ENCODE measurements at places on chromosomes 13 and 19.

GRCh38 chr13:29434217-29434945 is 161.1 kb downstream of the SLC7A1 start:
- H3K36me3 ChIP-seq: no peaks in the 10 kb centered on the region
- H3K4me3 ChIP-seq: no peak overlapping the region
- H3K4me1 ChIP-seq: peaks cover 6% of the 10 kb centered on the region
- DNase-seq: no peak

DNA sequence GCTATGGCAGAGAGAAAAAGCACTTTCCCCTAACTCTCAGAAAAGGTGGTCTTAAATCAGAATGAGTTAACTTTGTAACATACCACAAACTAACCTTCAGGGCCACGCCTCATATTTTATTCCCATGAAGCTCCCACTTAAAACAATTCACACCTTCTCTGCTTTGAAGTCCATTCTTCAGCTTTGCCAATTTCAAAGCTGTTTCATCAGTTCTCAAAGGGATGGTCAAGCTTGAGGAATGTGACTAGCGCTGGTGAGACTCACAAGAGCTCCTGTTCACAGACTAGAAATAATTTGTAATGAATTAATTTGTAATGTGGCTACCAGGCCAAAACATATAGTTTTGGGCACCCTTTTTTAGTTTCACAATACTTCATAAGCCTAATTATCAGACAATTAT is 68.2 kb downstream of the STK24 start:
- H3K27me3 ChIP-seq: no peaks in the 10 kb centered on the region
- peaks cover 55% of the 10 kb centered on the region for H3K4me1 ChIP-seq
- DNase-seq: no peak
- no peak overlapping the region for H3K4me3 ChIP-seq
- no peak overlapping the region for H3K27ac ChIP-seq

DNA sequence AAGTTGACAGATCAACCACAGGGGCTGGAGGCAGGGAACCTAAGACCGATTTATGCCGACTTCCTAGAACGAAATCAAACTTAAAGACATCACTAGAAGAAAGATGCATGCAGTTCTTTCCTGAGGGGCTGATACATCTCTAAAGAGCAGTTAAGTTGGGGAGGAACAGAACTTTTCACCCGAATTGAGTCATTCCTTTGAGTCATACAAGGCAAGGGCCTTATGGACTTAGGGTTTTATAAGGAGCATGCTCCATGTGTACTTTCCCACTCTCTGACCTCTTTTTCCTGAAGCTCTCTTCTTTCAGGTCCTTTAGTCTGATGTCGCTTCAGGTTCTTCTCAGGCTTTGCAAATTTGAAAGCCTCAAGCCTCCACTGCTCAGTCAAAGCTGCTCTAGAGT is 7.9 kb upstream of the FBXL3 start:
- H3K27me3 ChIP-seq: peaks cover under 1% of the 10 kb centered on the region
- no peak for DNase-seq
- H3K27ac ChIP-seq: no peak overlapping the region
- peaks cover 1% of the 10 kb centered on the region for H3K36me3 ChIP-seq
- no peak overlapping the region for H3K4me3 ChIP-seq

- H3K4me1 ChIP-seq: peaks cover 8% of the 10 kb centered on the region
- peak overlapping the region; percentile 43 for H3K27ac ChIP-seq
- H3K27me3 ChIP-seq: no peaks in the 10 kb centered on the region
These were observed 78.3 kb downstream of the TSC22D1 start for GRCh38 chr13:44497801-44498200.

- H3K4me3 ChIP-seq: no peak overlapping the region
- H3K27ac ChIP-seq: no peak overlapping the region
- peaks cover 2% of the 10 kb centered on the region for H3K4me1 ChIP-seq
- no peaks in the 10 kb centered on the region for H3K36me3 ChIP-seq
These were observed 67.4 kb upstream of the UBAC2 start for GRCh38 chr13:99133230-99133629.

- peaks cover 78% of the 10 kb centered on the region for H3K27me3 ChIP-seq
- no peaks in the 10 kb centered on the region for H3K36me3 ChIP-seq
- H3K4me3 ChIP-seq: no peak overlapping the region
- H3K4me1 ChIP-seq: peaks cover 10% of the 10 kb centered on the region
These were observed 2.6 kb upstream of the CACNG7 start for GRCh38 chr19:53906211-53907192.

DNA sequence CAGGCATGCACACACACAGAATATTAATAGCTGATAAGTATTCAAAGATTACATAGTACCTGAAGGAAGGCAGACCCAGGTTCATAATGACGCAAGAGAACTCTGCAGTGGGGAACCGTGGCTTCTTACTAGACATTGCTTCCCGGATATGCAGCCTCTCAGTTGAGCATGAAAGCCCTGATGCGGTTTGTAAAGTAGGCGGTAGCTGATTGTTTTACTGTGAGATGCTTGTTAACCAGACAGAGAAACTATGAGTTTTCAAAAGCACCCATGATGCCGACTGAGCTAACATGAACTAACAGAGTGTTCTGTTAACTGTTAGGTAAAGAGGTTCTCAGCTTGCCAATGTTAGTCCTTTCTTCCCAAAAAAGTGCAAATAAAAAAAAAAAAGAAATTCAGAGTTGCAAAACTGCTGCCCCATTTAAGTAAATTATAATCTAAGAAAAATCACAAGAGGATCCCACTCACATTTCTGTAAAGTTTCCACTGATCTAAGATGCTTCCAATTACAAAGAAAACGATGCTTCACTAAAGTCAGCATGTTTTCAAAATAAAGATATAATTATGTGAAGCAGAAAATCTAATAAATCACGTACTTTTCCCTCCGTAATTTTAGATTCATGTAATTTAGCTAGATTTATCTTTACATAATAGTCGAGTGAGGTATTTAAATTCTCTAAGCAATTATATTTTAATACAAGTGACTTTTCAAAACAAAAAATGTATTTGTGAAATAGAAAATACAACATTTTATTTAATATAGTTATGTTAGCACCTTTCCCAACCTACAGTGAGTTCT is 2.2 kb downstream of the FLT1 start:
- DNase-seq: no peak
- no peak overlapping the region for H3K27ac ChIP-seq

- H3K27me3 ChIP-seq: no peaks in the 10 kb centered on the region
- DNase-seq: no peak
- no peaks in the 10 kb centered on the region for H3K4me1 ChIP-seq
- no peaks in the 10 kb centered on the region for H3K36me3 ChIP-seq
- no peak overlapping the region for H3K4me3 ChIP-seq
These were observed 340.5 kb upstream of the OBI1 start for GRCh38 chr13:78999494-78999893.

DNA sequence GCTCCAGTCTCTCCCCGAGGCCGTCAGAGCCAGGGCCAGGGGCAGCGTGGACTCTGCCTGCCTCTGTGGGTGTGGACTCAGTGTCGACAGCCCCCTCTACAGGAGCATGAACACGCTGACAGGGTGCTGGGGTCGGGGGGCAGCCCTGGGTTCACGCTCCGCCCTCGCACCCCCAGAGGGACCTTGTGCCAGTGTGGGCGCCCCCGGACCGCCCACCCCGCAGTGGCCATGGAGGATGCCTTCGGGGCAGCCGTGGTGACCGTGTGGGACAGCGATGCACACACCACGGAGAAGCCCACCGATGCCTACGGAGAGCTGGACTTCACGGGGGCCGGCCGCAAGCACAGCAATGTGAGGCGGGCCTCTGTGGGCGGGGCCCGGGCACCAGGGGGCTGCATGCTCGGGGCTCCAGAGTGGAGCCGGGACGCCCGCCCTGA is 8.3 kb downstream of the TRPM4 start:
- peaks cover 1% of the 10 kb centered on the region for H3K36me3 ChIP-seq
- no peak overlapping the region for H3K27ac ChIP-seq
- no peak for DNase-seq
- H3K4me1 ChIP-seq: peaks cover 5% of the 10 kb centered on the region

DNA sequence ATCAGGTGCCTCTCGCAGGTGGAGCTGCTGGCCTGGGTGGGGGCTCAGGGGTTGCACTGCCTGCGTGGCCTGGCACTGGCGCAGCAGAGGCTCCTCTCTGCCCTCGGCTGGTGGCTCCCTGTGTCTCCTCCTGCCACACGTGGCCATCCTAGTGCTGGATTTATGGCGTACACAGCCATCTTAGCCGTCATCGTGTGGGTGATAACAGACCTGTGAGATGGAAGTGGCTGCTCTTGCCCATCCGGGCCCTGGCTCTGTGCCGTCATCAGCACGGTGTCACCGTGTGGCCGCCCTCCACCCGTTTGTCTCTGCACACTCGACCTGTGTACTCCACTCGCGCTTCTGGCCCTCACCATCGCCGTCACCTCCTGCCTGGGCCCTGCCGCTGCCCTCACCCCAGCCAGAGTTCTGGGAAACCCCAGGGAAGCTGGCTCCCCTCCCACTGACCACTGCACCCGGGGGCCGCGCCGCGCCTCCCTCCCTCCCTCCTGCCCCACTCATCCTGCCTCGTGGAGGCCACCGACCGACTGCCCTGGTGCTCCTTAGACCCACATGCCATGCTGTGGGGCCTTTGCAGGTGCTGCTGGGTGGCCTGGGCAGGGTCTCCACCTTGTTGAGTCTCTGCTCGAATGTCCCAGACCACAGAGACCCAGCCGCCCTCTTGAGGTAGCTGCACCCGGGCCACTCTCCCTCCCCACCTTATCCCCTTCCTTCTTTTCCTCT is 29.5 kb downstream of the TMEM255B start:
- H3K27me3 ChIP-seq: peaks cover 18% of the 10 kb centered on the region
- H3K36me3 ChIP-seq: no peaks in the 10 kb centered on the region
- H3K4me3 ChIP-seq: no peak overlapping the region
- H3K4me1 ChIP-seq: no peaks in the 10 kb centered on the region
- no peak for DNase-seq
- no peak overlapping the region for H3K27ac ChIP-seq

GRCh38 chr13:50513300-50513877 is 330.1 kb downstream of the DLEU7 start:
- DNase-seq: no peak
- H3K4me3 ChIP-seq: no peak overlapping the region
- H3K27me3 ChIP-seq: no peaks in the 10 kb centered on the region
- peaks cover 1% of the 10 kb centered on the region for H3K36me3 ChIP-seq

DNA sequence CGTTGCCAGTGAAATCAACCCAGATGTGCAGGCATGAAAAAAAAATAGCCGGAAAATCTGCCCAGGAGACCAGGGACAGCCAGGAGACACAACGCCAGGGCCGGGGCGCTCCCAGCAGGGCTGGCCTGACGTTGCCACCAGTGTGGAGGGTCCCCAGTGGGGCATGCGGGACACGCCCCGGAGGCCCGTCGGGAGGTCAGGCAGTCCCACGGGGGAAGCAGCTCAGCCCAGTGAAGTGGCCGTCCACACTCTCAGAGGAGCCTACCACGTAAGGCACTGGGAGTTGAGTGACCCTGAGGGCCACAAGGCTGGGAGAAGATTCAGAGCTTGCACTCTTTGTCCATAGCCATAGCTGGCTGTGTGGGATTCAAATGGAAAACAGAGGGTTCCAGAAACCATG is 53.2 kb upstream of the GAS6 start:
- peak; percentile 7 for DNase-seq
- peaks cover 22% of the 10 kb centered on the region for H3K27me3 ChIP-seq
- H3K36me3 ChIP-seq: no peaks in the 10 kb centered on the region

- DNase-seq: no peak
- H3K27me3 ChIP-seq: no peaks in the 10 kb centered on the region
These were observed 921.8 kb downstream of the UQCRFS1 start for GRCh38 chr19:28290963-28291657.

- H3K27ac ChIP-seq: no peak overlapping the region
- H3K4me1 ChIP-seq: no peaks in the 10 kb centered on the region
- H3K4me3 ChIP-seq: no peak overlapping the region
- DNase-seq: no peak
These were observed 165.4 kb downstream of the KCTD12 start for GRCh38 chr13:76720821-76721220.

- no peak for DNase-seq
- no peak overlapping the region for H3K4me3 ChIP-seq
- H3K36me3 ChIP-seq: no peaks in the 10 kb centered on the region
- H3K4me1 ChIP-seq: no peaks in the 10 kb centered on the region
- no peaks in the 10 kb centered on the region for H3K27me3 ChIP-seq
These were observed 1134.3 kb downstream of the SLITRK1 start for GRCh38 chr13:82747958-82748357.

DNA sequence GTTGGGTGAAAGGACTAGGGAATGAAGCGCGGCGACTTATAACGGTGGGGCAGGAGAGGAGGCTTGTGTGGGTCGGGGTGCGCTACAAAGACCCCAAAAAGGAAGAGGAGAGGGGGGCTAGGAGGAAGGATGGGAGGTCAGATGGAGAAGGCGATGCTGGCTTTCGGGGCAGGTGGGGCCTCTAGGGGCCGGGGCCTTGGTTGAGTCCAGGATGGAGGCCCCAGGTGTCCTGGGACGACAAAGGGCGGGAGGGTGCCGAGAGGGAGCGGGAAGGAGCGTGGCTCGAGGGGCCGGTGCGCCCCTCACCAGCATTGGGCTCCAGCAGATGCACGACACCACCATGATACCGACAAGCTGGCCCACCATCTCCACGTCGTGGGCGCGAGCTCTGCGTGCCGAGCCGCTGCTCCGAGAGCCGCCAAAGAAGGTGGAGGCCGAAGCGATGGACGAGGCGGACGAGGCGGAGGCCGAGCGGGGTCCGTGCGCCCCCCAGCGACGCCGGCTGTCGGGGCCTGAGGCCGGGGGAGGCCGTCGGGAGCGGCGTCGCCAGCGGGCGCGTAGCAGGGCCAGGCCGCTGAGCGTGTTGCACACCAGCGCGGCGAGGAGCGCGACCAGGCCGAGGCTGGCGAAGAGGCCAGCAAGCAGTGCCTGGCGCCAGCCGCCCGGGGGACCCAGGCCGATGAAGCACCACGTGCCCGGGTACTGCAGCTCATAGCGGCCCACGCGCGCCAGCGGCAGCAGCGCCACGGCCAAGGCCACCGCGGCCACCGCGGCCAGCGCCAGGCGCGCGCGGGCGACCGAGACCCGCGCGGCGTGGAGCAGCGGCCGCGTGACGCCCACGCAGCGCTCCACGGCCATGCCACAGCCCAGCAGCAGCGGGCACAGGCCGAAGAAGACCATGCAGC is 1.8 kb downstream of the PTGER1 start:
- H3K4me3 ChIP-seq: no peak overlapping the region
- H3K27ac ChIP-seq: no peak overlapping the region
- H3K4me1 ChIP-seq: peaks cover 3% of the 10 kb centered on the region
- H3K36me3 ChIP-seq: peaks cover 9% of the 10 kb centered on the region
- DNase-seq: no peak

- no peak for DNase-seq
- H3K36me3 ChIP-seq: peaks cover 7% of the 10 kb centered on the region
- no peaks in the 10 kb centered on the region for H3K27me3 ChIP-seq
These were observed 4.0 kb downstream of the DDX39A start for GRCh38 chr19:14414926-14415690.

DNA sequence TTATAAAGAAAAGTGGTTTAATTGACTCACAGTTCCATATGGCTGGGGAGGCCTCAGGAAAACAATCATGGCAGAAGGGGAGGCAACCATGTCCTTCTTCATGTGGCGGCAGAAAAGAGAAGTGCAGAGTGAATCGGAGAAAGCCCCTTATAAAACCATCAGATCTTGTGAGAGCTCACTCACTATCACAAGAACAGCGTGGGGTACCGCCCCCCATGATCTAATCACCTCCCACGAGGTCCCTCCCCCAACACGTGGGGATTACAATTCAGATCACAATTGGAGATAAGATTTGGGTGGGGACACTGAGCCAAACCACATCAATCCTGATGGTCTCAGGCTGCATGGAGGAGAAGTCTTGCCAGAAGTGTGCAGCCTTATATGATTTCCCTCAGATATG is 26.0 kb downstream of the TM9SF2 start:
- no peak for DNase-seq
- H3K27me3 ChIP-seq: no peaks in the 10 kb centered on the region
- no peak overlapping the region for H3K4me3 ChIP-seq
- peaks cover 37% of the 10 kb centered on the region for H3K36me3 ChIP-seq
- H3K4me1 ChIP-seq: peaks cover 2% of the 10 kb centered on the region
